ENCODE measurements at places on chromosomes 5 and 9.

DNA sequence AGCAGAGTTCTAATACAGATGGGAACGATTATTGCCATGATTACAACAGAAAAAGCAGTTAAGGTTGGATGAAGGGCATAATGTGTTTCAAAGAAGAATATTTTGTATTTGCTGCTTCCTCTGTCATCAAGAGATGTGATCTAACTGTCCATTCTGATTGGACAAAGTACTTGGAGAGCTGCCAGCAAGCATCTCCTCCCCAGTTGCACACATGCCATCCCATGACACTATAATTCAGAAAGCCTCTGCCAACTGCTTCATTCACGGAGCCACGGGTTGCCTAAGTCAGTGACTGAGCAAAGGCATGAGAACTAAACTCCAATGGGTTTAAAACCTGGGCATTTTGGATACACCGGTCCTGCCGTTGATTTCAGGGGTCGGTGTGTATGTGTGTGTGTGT is 253.8 kb downstream of the CRB2 start:
- no peak for DNase-seq

GRCh38 chr9:87285183-87285850 is 212.3 kb upstream of the DAPK1 start:
- no peak for DNase-seq

DNA sequence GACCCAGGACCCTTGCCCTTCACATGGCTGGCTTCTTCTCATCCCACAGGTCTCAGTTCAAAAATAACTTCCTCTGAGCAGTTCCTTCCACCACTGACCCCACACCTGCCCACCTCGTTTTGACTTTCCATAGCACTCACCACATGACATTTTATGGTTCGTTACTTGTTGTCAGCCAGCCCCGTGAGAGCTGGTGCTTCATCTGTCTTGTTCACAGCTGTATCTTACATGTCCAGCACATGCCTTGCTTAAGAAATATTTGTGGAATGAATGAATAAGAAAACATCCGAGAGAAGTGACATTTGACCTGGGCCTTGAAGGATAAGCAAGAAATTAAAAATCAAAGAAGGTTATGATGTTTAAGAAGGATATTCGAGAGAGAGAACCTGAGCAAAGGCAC is 193.9 kb downstream of the RFK start:
- no peak for DNase-seq

GRCh38 chr9:94950579-94951323 is 224.3 kb downstream of the AOPEP start:
- no peak for DNase-seq

DNA sequence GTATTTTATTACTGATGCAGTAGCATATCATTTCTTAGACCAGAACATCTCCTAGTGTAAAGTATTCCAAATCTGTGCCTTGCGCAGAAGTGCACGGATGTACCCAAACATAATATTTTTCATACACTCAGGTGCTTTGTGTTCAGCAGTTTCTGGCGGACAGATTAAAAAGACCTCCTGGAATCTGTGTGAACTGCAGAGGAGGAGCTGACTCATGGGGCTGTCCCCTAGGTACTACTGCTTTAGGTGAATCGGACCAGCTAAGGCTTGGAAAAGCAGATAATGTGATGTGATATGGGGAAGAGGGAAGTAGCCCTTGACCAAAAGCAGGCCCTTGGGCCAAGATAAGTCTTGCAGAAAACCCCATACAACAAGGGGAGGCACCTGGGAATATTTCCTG is 310.1 kb downstream of the PLK2 start:
- no peak for DNase-seq

DNA sequence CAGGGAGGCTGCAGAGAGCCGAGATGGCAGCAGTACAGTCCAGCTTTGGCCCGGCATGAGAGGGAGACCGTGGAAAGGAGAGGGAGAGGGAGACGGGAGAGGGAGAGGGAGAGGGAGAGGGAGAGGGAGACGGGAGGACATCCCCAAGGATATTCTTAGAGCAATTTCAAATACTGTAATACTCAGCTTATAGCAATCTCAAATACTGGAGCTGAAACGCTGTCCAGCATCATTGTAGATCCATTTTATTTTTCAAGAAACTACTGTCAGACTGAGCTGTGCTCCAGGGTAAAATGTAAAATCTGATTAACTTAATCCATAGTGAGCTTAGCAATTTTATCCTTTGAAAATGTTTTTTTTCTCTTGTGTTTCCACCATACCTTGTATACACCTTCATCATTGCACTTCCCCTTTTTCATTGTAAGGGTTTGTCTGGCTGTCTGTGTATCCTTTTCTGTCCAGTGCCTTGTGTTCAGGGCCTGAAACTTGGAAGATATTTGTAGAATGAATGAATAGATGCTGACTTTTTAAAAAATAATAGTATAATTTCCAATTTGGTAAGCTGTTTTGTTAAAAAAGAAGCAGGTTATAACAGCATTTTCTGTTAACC is 64.0 kb upstream of the LRRC70 start:
- no peak for DNase-seq

- no peak for DNase-seq
Measured at GRCh38 chr5:13034061-13034460, 910.4 kb downstream of the DNAH5 start.

DNA sequence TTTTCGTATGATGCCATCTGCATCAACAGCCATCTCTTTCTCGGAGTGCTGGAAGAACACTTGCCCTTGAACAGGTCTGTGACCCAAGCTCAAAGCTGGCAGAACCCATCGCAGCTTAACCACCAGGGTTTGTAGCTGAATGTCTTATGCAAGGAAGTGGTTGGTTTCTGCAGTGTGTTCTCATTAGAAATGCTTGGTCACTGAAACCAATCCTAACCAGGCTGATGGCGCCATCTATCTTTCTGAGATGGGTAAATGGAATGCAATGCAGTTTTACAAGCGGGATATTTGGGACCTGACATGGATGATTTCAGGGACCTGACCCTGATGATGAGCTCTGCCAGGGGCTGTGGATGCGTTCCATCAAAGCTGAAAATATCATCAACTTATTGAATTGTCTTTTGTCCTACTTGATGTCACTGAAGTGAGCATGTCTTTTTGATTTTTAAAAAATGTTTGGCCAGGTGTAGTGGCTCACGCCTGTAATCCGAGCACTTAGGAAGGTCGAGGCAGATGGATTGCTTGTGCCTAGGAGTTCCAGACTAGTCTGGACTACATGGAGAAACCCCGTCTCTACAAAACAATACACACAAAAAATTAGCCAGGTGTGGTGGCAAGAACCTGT is 28.7 kb downstream of the DMRT3 start:
- no peak for DNase-seq

DNA sequence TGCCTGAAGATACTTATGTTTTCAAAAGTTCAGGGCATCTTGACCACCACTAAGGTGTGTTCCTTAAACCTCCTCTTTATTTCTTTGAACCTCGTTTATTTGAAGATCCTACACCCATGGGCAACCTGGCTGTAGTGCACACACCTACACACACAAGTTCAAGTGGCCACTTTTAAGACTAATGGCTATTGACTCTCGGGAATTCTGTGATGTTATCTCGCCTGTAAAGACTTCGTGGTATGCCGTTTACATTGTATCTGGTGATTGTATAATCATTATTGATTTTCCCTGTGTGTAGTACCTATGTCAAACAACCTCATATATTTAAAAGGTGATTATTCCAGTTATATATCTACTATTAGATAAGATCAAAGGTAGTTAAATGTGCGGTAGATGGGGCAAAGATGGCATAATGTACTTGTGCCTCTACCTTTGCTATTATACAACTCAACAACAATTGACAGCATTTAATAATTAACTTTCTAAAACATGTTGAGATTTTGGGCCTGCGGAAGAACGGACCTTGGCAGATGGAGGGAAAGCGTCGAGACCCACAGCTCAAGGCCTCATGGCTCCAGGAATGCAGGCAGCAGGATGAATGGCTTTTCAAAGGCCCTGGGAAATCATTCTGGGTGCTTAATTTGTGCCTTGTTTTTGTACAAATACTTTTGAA is 51.4 kb upstream of the IRX2 start:
- DNase-seq = no peak

DNA sequence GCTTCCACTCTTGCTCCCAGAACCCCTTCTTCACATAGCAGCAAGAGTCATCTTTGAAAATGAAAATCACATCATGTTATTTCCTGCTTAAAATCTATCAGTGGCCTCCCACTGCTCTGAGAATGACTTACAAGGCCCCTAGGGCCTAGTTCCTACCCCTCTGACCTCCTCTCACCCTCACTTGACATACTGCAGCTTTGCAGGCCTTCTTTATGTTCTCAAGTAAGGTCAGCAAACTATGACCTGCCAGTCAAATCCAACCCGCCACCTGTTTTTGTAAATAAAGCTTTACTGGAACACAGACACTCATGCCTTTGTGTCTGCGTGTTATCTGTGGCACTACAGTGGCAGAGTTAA is 185.7 kb downstream of the NR3C1 start:
- no peak for DNase-seq

- DNase-seq = no peak
Measured at GRCh38 chr9:102779356-102779755, 215.8 kb upstream of the CYLC2 start.
